Stimulated activated CD8-positive, alpha-beta memory T cell treated with anti-CD3 and anti-CD28 coated beads, Interleukin-4, amount 100 ng/mL, for 1 hour (primary cell): ENCODE measurements at places on chromosomes 2 and 18.

- no peak for DNase-seq
These were observed 326.9 kb downstream of the FSIP2 start for GRCh38 chr2:186065491-186065890.

DNA sequence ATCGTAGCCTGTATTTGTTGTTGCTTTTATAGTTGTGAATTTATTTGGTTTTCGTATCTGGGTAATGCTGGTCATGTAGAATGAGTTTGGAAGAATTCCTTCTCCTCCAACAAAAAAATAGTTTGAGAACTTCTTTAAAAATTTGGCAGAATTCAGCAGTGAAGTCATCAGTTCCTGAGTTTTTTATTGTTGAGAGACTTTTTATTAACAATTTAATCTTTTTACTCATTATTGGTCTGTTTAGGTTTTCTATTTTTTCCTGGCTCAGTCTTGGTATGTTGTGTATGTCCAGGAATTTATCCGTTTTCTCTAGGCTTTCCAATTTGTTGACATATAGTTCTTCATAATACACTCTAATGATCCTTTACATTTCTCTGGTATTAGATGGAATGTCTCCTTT, 1613.3 kb upstream of the PIK3C3 start:
- DNase-seq, result no peak

DNA sequence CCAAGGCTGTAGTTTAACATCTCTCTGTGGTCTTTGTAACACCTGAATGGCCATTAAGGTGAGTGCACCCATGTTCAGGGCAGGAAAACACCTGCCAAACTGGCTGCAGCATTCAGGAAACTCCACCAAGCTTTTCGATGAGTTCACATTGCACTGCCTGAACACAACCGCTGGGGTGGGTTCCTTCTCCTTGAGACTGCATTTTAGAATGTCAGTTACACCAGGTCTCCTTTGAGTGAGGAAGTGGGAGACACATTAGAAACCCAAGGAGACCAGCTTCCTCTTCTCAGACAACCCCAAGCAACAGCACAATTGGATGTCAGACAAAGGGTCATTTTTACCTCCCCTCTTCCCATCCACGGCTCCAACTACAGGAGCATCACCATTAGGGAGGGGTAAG, 35.2 kb downstream of the CYRIA start:
- DNase-seq, result no peak

DNA sequence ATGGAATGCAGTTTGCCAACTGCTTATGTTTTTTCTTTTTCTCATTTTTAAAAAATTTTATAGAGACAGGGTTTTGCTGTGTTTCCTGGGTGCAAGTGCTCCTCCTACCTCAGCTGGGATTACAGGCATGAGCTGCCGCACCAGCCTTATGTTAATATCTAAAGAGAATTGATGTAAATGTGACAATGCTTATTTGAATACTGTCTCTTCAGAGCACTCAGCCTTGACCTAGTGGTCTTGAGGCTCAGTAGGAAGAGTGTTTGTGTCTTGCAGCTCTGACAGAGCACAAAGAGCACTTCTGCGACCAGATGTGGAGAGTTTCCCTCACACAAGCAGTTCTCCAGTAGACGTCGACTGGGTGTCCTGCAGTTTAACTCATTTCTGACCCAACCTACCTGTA, 55.3 kb downstream of the ARHGEF4 start:
- DNase-seq, result no peak

DNA sequence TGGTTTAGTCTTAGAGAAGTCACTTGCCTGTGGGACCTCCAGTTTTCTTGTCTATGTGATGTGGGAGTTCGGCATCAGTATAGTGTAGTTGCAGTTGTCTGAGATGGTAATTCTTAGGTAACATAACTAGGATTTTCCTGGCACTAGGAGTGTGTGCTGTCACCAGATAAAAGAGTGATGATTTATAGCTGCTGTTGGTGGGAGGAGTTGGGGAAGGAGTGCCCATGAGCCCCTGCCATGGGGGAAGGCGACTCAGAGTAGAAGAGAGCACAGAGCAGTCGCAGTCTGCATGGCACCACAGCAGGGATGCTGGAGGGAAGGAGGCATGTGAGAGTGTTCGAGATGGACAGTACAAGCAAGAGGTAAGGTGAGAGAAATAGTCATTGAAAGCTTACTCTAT, 38.7 kb downstream of the ATP9B start:
- no peak for DNase-seq

- no peak for DNase-seq
These were observed 162.0 kb downstream of the ALK start for GRCh38 chr2:29759360-29759759.

DNA sequence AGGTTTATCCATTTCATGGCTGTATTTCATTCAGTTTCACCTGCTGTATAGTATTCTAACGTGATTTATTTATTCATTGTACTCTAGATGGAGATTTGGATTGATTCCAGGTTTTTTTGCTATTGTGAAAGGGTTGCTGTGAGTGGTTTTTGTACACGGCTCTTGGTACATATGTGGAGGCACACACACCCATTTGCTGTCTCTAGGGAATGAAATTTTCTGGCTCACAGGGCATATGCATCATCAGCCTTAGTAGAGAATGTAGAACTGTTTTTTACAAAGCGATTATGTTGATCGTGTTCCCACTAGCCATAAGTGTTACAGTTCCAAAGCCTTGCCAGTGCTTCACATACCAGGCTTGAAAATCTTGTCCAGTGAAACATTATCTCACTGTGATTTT, 5.1 kb downstream of the SPTBN1 start:
- DNase-seq, result no peak

DNA sequence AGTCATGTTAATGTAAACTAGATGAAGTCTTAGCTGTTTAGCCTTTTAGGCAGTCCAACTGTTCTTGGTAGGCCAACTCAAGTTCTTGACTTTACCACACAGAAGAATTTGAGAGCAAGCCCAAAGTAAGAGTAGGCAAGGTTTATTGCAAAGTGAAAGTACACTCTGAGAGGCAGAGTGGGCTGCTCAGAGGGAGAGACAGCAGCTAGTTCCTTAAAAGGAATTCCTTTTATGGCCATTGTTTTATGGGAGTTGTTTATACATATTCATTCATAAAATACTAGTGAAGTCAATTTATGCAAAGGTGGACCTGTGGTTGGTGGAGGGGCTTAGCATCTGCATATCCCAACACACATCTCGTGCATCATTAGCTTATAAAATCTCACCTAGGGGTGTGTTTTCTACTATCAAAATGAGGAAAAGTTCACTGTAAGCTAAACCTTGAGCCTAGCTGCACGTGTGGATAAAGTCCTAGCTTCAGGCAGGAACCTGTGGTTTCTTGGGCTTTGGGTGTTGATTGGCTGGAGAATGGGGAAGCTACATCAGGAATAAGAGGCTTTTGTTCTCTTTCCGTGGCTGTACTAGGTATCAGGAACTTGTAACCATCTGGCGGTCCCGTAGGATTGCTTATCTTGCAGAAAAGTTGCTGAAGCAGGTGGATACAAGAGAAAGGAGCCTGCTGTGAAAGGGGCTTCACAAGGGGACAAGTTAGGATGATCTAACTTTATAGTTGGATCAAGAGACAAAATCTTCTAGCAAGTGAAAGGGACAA, 110.4 kb upstream of the GULP1 start:
- no peak for DNase-seq

DNA sequence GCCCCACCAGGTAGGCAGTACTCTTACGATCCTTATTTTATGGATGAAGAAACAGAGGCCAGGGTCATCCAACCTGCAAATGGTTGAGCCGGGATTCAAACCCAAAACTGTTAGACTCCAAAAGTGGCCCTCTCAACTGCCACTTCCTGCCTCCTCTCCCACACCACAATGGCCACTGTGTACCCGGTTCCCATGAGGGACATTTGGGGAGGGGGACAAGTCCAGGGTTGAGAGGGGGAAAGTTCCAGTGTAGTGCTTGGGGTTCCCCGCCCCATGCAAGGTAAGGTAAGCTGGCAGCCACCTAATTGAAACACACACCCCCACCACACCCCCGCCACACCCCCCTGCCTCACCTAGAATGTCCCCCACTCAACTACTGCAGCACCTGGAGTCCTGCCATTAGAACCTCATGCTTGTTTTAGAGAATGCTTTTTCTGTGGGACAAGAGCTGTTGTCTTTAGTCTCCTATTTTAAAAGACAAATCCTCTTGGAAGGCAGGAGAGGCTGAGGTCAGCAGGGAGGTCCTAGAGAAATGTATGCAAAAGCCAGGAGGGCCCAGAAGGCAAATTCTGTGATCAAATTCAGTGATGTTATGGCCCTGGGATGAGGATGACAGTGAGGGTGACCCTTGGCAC, 145.2 kb downstream of the ZFP36L2 start:
- DNase-seq, result no peak

- DNase-seq, result no peak
These were observed 19.1 kb upstream of the CCDC178 start for GRCh38 chr18:33459612-33460011.

DNA sequence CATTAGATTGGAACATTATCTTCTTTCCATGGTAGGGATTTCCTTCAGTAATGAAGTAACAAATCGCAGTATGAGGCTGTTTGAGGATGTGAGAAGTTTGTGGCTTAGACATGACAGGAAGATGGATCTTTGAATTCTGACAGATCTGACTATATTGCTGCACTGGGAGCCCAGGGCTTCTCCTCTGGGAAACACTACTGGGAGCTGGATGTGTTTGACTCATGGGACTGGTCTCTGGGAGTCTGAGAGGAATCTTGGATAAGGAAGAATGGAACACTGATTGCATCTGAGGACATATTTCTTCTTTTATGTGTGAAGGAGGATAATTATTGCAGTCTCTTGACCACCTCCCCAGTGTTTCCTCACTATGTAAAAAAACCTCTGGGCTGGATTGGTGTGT, 77.2 kb upstream of the ST6GAL2 start:
- no peak for DNase-seq

- DNase-seq, result no peak
These were observed 253.3 kb downstream of the EXOC6B start for GRCh38 chr2:72572501-72572900.

DNA sequence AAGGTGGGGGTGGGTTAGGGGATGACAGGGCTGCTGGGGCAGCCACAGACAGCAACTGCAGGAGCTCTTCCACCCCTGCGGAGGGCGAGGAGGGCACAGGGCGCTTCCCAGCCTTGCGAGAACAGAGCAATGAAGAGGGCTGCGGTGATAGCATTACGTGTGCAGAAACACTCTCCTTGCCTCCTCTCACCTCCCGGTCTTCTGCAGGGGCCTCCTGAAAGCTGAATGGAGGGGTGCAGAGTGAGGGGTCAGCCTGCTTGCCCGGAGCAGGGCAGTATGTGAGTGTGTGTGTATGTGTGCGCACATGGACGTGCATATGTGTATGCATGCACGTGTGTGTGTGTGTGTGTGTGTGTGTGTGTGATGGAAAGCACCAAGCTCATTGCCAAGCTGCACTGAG, 29.5 kb upstream of the IL1R2 start:
- no peak for DNase-seq

DNA sequence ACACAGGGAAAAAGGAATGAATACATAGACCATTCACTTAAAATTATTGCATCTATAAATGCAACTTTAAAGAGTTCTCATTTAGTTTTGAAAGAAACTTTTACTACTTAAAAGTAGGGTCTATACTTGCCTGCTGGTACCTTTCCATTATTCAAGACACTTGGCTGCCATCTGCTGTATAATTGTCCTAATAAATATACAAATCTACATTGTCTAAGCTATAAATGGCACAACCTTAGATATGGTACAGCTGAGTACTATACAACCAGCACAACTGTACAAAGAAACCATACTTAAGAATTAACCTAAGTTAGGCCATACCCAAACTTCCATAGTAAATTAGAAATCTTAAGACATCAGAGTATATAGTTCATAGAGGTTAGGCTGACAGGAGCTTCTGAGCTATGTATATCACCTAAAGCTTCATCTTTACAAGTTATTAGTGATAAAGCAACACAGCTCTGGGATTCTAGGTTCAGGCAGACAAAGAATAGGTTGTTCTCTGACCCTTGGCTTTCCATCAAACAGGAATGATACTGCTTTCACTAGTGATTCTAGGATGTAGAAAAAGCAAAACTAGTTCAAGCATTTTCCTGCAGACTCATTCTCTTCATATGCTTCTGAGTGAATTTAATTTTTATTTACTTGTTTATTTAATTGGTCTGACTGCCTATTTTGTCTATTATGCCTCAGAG, 22.1 kb downstream of the EXOC6B start:
- no peak for DNase-seq

DNA sequence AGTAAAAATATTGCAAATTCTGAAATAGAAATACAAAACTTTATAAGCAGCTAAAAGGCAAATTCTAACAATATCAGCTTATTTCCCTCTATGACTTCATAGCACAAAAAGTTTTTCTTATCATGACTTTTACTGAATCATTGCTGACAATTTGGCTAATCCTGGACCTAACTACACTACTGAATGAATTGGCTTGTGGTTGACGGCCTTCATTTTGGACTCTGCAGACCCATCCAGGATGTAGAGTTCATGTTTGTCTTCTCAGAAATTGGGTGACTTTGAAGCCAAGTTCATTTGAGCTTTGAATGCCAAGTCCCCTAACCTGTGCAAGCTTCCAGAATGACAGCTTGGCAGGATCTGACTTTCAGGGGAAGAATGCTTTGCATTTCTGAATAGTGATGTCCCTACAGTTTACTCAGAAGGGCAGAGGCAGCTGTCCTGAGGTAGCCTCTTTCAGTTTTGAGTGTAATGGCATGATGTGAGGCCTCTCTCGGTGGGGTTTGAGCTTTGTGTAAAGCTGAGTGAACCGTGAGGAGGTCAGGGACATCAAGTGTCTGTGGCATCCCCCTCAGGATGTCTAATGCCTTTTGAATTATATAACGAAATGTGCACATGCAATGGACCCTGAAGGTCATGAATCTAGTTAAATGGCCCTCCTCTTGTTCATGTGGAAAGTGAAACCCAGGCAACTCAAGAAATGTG, 48.0 kb downstream of the EFEMP1 start:
- DNase-seq, result no peak

DNA sequence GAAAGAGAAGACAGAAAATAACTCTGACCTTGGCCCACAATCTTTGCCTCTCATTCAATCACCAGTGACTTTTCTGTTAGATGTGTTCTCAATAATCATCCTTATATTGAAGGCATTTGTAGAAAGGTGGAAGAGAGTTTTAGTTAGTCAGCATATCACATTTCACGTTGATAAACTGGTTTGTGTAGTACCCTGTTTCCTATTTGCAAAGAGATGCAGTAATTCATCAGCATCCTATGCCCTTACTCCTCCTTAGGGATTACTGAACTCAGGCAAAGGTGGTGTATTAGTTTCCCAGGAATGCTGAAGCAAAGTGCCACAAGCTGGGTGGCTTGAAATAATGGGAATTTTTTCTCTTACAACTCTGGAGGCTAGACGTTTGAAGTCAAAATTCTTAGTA, 145.0 kb downstream of the SPP2 start:
- no peak for DNase-seq

DNA sequence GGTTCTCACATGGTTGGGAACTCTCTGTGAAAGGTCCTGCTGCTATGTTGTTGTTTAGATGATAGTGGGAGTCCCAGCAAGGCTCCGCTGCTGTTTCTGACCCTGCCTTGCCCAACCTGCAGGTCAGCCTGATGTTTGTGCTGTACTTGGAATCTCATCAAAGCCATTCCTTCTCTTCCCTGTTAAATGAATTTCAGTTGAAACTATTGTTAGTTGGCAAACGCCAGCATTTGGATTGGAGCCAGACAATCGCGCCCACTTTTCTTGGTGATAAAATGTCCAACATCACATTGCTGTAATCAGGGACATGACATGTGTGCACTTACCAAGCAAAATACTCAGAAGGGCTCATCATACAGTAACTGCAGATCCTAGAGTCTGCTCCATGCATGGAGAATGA, 12.8 kb upstream of the TWSG1 start:
- DNase-seq, result no peak
